ENCODE measurements at places on chromosomes 6 and 20.

GRCh38 chr6:75217193-75217592 lies 11.3 kb upstream of the COL12A1 start:
- no peak for DNase-seq

- no peak for DNase-seq
Measured at GRCh38 chr6:163897030-163897429, 482.5 kb downstream of the QKI start.

DNA sequence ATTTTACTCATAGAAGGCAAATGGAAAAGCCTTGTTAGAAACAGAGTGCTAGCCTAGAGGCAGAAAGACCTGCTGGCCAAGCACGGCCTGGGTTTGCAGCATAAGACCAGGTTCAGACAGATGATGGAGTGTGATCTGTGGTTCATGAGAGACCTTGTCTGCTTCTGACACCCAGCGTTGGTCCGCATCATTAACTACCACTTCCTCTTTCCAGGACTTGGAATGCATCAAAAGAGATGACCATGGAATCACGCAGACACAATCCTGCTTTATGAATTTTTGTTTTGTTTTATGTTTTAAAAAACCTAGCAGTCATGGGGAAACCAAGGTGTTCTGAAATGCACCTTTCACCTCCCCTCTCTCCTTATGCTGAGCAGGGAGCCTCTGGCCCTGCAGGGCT lies 76.8 kb upstream of the SYNDIG1 start:
- DNase-seq, result no peak

- DNase-seq, result no peak
Measured at GRCh38 chr6:4503700-4504099, 272.5 kb upstream of the CDYL start.

- no peak for DNase-seq
Measured at GRCh38 chr6:34066218-34066571, 79.7 kb downstream of the GRM4 start.

DNA sequence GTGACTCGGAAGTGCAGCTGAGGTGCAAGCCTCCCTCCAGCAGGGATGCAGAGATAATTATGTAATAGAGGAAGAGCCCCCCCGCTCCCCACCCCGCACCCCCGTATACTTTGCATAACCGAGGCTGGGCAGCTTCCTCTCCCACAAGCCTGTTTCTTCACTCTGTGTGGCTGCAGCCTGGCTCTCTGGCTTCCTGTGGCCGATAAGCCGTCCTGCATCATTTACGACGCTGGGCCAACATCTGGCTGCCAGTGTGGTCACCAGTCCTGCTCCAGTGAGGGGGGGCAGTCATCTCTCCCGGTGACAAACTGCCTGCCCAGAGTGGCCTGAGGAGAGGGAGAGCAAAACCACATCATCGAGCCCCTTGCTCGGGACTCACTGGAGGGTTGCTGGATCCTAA lies 59.2 kb downstream of the RBM38 start:
- no peak for DNase-seq

GRCh38 chr20:51059862-51060261 lies 37.0 kb upstream of the KCNG1 start:
- no peak for DNase-seq

DNA sequence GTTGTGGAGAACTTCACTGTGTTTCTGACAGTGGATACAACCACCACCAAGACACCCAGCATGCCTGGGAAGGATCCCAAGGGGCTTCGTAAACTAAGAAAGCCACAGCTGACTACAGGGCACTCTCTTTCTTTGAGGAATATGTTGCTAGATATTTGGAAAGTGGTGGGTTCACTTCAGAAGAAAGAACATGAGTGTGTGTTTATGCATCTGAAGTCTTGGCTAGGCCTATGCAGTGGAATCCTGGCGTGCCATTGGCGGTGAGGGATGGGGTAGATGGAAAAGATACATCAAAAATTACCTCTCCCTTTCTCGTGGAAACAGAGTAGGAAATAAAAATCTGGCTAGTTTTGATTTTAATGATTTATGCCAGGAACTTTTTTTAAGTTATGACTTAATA lies 187.7 kb downstream of the PDE7B start:
- DNase-seq, result no peak

DNA sequence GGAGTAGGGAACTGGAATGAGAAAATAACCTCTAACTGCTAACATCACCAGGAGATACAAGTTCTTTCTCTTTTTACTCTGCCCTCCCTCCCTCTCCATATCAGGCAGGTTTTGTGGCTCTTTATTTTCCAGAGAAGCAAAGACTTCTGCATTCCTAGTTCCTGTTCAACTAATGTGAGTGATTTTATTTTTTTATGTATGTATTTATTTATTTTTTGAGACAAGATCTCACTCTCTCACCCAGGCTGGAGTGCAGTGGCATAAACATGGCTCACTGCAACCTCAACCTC lies 6.0 kb upstream of the IER3 start:
- no peak for DNase-seq

DNA sequence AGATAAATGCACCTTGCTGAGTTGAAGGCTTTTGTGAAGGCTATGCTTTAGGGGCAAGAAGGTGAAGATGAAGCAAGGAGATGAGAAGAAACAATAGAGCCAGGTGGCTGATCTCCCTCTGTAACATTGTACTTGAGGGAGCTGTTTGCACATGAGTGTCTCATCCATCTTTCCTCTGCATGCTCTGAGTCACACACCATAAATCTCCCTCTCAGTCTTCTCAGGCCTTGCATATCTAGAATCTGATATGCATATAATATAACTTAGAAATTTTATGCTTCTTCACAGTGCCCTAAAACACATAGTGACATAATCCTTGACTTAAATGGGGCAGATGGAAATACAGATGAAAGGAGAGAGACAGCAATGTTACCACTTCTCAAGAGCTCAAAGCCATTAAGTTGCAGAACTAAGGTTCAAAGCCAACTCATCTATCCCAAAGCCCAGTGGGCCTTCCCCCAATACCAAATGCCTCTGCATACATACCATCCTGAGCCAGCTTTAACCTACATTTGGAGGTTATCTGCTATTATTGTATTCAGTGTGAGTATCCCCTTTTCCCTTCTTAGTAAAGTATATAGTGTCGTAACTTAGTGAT lies 62.4 kb upstream of the STXBP5 start:
- no peak for DNase-seq

DNA sequence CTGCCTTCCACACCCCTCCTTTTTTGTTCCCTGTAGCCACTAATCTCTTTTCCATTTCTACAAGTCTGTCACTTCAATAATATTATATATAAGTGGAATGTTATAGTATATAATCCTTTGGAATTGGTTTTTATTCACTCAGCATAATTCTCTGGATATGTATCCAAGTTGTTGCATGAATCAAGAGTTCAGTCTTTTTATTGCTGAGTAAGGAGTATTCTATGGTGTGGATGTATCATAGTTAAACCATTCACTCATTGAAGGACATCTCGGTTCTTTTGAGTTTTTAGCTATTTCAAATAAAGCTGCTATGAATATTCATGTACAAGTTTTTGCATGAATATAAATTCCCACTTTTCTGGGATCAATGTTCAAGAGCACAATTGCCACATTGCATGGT lies 69.5 kb upstream of the TASP1 start:
- no peak for DNase-seq

GRCh38 chr20:5836569-5836968 lies 86.4 kb downstream of the SHLD1 start:
- DNase-seq, result no peak

GRCh38 chr6:17280552-17281090 lies 540 bp upstream of the RBM24 start:
- DNase-seq, result no peak

- DNase-seq, result no peak
Measured at GRCh38 chr20:3461211-3461771, 9.5 kb upstream of the ATRN start.

- no peak for DNase-seq
Measured at GRCh38 chr6:12064131-12064530, 52.0 kb downstream of the HIVEP1 start.

GRCh38 chr20:6014017-6014416 lies 39.8 kb downstream of the LRRN4 start:
- no peak for DNase-seq

DNA sequence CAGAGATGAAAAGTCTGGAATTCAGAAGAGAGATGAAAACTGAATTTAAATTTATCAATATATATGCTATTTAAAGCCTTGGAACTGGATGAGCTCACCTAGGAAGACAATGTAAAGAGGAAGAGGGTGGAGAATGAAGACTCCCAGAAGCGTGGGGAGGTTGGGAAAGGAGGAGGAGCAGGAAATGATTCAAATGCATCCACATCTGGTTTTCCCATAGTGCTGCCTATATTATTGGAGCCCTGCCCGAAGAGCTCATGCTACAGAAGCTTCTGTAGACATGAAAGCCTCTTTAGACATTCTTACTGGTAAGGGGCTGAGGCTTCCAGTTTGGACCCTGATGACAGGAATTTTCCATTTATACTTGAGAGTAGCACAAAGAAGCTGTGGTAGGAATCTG lies 19.2 kb downstream of the PDE7B start:
- no peak for DNase-seq

DNA sequence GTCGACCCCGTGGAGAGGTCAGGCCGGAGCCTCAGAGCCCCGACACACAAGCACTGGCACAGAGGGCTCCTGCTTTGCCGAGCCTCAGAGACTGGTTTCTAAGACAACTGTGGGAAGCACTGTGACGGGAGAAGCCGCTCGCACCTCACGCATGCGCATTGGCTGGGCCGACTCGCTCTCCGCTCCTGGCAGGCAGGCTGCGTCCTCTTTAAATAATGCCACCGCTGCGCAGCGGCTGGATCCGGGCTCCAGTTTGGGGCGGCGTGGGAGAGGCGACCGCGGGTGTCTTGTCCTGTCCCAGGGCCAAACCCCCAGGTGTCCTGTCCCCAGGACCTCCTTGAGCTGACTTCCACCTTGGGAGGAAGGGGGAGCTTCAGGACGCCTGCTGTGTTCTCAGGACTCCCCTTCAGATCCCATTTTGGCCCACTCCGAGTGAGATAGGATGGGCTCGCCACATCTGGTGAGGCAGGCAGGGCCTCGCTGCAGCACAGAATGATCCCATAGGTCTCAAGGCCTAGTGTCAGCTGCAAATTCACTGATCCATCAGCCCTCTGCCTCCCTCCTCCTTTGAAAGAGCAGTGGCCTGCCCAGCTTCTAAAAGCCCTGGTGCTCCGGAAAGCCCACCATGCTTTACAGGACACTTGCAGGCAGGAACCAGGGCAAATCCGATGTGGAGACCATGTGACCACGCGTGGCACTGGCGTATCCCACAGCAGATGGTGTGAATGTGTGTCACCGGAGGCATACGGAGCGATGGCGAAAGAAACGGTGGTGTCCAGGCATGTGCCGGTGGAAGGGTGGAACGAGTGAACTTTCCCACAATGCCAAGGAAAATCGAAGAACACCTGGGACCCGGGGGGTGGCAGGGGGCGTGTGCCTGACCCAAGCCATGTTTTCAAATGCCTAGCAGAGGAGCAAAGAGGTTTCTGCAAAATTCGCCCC lies 169.3 kb upstream of the ZNF337 start:
- DNase-seq, result peak; percentile 68

GRCh38 chr20:53631909-53632662 lies 38.4 kb upstream of the ZNF217 start:
- DNase-seq, result no peak

- DNase-seq, result no peak
Measured at GRCh38 chr6:164086076-164086887, 671.8 kb downstream of the QKI start.

- DNase-seq, result no peak
Measured at GRCh38 chr6:48099713-48100587, 11.0 kb downstream of the PTCHD4 start.

DNA sequence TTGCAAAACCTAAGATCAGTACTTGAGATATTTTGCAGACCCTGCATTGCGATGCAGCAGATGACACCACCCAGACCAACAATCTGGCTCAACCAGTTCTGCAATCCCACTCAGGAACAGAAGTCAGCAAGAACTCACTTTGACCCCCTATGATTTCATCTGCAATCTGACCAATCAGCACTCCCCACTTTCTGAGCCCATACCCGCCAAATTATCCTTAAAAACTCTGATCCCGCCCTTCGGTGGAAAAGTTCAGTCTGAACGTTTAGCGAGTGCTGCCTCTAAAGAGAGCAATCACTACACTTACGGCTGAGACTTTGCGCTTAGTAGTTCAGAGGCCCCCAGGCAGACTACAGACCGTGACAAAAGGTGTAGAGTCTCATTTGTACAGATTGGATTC lies 17.3 kb upstream of the KIAA1586 start:
- DNase-seq, result no peak

Data from activated CD4-positive, alpha-beta memory T cell treated with anti-CD3 and anti-CD28 coated beads, Interleukin-2, amount 10 ng/mL, durations not matched to agents 7 days and 5 days (primary cell).